ENCODE measurements at places on chromosomes 11 and 22.

GRCh38 chr11:100294748-100295147 lies 392.3 kb upstream of the ARHGAP42 start:
- no peak for DNase-seq

DNA sequence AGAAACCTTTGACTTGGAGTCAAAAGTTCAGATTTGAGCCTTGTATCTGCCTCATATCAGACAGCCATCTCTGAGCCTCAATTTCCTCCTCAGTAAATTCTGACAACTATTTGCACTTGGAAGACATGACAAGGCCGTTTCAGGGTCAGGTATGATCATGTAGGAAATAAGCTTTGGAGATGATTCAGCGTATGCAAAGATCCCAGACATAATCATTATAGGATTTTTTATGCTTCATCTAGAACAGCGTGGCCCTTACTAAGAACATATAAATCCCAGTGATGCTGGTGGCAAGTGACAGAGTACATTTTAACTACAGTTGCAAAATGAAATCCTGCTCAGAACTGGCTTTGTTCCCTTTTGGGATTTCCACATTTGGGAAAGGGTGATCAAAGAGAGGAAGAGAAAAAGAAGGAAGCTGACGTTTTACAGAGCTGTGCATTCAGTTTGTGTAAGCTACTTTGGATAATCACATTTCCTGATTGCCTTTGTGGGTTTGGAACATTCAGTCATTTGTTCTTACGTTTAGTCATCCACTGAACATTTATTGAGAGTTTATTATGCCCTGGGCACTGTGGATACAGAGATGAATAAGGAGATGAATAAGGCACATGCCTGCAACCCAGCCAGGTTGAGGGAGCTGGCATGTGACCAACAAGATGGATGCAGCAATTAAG lies 81.9 kb upstream of the HEPHL1 start:
- no peak for DNase-seq

- DNase-seq, result no peak
These were observed 5.9 kb upstream of the VWA5A start for GRCh38 chr11:124109377-124109776.

DNA sequence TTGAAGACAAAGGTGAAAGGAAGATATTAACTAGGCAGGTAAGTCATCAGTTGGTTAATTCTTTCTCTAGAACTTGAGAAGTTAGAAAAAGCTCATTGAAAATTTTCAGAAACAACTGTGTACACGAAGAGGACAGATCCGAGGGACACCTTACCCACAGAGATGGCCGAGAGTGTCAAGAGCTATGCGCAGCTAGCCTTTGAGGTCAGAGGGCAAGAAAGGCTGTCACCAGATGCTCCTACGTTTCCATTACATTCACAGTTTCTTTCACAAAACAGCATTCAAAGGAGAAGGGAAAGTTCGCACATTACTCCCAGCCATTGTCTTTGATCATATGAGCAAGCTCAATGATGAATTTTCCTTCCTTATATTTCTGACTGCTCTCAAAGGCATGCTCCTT lies 34.8 kb downstream of the YPEL1 start:
- no peak for DNase-seq

All from colonic mucosa (tissue), 4 donors.